Mesothelial cell of epicardium (in vitro differentiated cells): ENCODE measurements at places on chromosomes 4 and X.

- no peak for DNase-seq
Observed at GRCh38 chrX:11397680-11398079, 104.5 kb downstream of the AMELX start.

GRCh38 chr4:41537292-41537890 is 566 bp upstream of the LIMCH1 start:
- no peak for DNase-seq

DNA sequence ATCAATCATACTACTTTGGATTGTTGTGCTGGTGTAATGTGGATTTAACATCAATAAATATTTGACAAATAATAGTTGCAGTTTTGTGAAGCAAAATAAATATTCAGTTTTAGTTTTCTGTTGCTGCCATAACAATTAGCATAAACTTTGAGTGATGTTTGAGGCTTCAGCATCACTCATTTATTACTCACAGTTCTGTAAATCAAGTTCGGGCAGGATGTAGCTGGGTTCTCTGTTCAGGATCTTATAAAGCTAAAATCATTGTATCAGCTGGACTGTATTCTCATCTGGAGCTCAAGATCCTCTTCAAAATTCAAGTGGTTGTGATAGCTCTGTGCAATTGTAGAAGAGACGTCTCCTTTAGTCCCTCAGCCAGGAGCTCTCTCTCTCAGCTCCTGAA is 81.7 kb downstream of the CBR4 start:
- DNase-seq = no peak

GRCh38 chr4:112523008-112523721 is 7.2 kb upstream of the NEUROG2 start:
- no peak for DNase-seq
